ENCODE measurements at places on chromosomes 12 and 14.
A peak's percentile ranks its signal among the peaks of the same experiment; 100 is the strongest.

DNA sequence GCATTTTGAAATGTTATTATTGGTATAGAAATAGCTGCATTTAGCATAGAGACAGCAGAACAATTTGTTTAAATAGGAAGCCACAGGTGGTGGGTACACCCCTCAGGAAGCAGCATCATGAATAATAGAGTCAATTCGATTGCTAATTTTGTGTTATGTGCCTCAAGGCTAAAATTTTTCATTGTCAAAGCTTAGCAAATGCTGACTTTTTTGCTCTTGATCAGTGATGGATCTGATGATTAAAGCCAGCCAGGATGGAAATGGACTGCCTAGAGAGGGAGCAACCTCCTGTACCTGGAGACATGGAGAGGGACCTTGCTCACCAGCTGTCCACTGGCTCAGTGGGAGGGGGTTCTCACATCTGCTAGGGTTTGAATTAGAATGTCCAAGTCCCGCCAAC is 4.5 kb upstream of the KRT8 start:
- DNase-seq = no peak
- H3K4me3 ChIP-seq = no peak overlapping the region
- peaks cover 24% of the 10 kb centered on the region for H3K4me1 ChIP-seq
- no peaks in the 10 kb centered on the region for H3K36me3 ChIP-seq
- no peak overlapping the region for H3K27ac ChIP-seq
- no peaks in the 10 kb centered on the region for H3K27me3 ChIP-seq

DNA sequence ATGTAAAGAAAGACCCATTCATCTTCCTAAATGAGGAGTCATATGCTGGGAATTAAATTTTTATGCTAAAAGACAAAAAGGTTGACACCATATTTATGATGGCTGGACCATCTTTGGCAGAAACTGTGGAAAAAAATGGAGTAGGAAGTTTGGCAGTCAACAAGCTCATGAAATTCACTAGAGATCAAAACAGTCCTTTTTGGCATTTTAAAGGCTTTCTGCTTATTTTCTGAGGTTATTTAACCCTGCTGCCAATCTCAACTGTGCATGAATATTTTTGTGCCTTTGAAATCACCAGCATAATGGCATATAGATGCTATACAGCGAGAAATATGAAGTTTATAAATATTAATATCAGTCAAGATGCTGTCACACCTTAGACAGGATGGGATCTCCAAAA is 399.5 kb downstream of the PDZRN4 start:
- H3K4me1 ChIP-seq = no peaks in the 10 kb centered on the region
- no peak overlapping the region for H3K27ac ChIP-seq
- DNase-seq = no peak
- no peaks in the 10 kb centered on the region for H3K27me3 ChIP-seq

- no peaks in the 10 kb centered on the region for H3K27me3 ChIP-seq
- no peak for DNase-seq
- H3K4me3 ChIP-seq = no peak overlapping the region
Observed at GRCh38 chr12:58425481-58426392, 484.4 kb downstream of the ATP23 start.

- H3K27ac ChIP-seq = no peak overlapping the region
- no peak for DNase-seq
- no peaks in the 10 kb centered on the region for H3K36me3 ChIP-seq
- H3K4me3 ChIP-seq = no peak overlapping the region
- no peaks in the 10 kb centered on the region for H3K27me3 ChIP-seq
Observed at GRCh38 chr12:4579305-4580102, 17.5 kb downstream of the DYRK4 start.

DNA sequence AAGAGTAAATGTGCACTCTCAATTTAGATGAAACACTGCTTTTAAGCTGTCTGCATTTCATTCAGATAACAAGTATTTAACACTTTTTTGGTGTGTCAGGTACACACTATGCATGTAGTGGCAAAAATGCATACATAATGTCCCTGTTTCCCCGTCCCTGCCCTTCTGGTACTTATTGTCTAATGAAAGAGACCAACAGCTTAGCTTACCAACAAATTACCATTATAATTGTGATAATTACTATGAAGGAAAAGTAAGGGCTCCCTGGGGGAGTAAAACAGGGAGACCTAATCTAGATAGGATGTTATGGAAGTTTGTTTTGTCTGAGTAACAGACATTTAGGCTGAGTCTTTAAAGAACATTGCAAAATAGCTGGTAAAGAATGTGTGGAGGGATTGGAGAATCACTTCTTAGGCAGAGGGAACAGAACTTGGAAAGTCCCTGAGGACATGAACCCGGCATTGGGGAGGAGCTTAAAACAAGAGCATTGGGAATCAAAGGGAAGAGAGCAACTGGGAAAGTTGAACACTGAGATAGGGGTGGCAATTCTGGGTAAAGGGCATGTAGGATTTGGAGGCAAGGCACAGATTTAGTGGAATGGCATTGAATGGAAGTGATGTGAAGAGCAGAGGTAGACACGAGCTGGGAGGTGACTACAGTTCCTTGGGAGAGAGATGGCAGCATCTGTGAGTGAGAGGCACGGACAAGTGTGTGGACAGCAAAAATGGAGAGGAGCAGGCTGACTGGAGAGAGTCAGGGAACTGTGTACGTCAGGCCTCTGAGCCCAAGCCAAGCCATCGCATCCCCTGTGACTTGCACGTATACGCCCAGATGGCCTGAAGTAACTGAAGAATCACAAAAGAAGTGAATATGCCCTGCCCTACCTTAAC is 181.6 kb downstream of the GRIP1 start:
- H3K4me3 ChIP-seq = no peak overlapping the region
- no peaks in the 10 kb centered on the region for H3K36me3 ChIP-seq
- H3K27ac ChIP-seq = no peak overlapping the region
- no peaks in the 10 kb centered on the region for H3K4me1 ChIP-seq
- DNase-seq = no peak

DNA sequence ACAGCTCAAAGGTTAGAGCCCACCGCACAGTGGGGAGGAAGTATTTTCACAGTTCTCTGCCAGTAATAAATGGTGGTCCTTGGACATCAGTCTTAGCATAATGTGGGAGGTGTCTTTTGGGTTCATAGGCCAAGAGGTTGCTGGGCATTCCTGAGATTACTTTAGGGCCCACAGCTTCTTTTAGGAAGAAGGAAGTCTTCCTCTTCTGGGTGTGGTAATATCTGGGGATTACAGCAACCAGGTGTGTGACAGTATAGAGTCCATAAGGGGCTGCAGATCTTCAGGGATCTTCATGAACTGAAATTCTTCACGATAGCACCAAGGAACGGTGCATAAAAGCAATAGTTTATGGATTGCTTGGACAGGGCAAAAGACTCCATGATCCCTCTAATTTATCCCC is 56.2 kb upstream of the PTGR2 start:
- peak overlapping the region; percentile 34 for H3K27ac ChIP-seq
- no peaks in the 10 kb centered on the region for H3K27me3 ChIP-seq
- H3K4me1 ChIP-seq = peaks cover 25% of the 10 kb centered on the region
- no peak for DNase-seq

DNA sequence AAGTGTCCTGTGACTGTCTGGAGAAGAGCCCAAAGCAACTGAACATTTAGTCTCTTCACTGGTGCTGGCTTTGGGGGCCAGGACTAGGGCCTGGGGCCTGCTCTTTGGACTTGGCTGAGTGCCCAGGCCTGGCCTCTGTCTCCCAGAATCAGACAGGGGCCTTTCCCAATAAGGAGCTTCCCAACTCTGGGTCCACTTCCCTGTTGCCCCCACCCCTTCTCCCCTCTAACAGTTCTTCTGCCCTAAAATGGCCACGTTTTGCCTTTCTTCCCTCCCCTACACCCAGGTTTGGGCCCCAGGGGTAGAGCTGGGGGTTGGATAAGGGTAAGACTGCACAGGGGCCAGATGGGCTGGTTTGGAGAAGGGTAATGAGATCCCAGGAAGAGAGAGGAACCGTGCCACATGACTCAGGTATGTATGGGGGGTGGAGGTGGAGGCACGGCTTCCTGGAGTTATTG is 10.0 kb upstream of the ITGA5 start:
- H3K36me3 ChIP-seq = no peaks in the 10 kb centered on the region
- no peaks in the 10 kb centered on the region for H3K27me3 ChIP-seq
- DNase-seq = no peak
- no peak overlapping the region for H3K4me3 ChIP-seq
- H3K4me1 ChIP-seq = peaks cover 63% of the 10 kb centered on the region

Data from vagina (tissue), 2 donors.